ENCODE measurements at places on chromosomes 3 and 15. TPM values are rescaled to one million over a fixed set of nuclear protein-coding genes. Genes with fewer than 3 reads are reported as not detected.

- no peaks in the 10 kb centered on the region for H3K27me3 ChIP-seq
- no peaks in the 10 kb centered on the region for H3K36me3 ChIP-seq
- no peak overlapping the region for H3K4me3 ChIP-seq
- DNase-seq: no peak
- H3K27ac ChIP-seq: no peak overlapping the region
These were observed 69.5 kb upstream of the CMC1 start for GRCh38 chr3:28171962-28172361.

The DLL4 gene
- 28.4 TPM for total RNA-seq

The CD47 gene
- total RNA-seq: 96.7 TPM

The SSUH2 gene
- total RNA-seq: 0.78 TPM

The SLC28A2 gene
- not detected for total RNA-seq

DNA sequence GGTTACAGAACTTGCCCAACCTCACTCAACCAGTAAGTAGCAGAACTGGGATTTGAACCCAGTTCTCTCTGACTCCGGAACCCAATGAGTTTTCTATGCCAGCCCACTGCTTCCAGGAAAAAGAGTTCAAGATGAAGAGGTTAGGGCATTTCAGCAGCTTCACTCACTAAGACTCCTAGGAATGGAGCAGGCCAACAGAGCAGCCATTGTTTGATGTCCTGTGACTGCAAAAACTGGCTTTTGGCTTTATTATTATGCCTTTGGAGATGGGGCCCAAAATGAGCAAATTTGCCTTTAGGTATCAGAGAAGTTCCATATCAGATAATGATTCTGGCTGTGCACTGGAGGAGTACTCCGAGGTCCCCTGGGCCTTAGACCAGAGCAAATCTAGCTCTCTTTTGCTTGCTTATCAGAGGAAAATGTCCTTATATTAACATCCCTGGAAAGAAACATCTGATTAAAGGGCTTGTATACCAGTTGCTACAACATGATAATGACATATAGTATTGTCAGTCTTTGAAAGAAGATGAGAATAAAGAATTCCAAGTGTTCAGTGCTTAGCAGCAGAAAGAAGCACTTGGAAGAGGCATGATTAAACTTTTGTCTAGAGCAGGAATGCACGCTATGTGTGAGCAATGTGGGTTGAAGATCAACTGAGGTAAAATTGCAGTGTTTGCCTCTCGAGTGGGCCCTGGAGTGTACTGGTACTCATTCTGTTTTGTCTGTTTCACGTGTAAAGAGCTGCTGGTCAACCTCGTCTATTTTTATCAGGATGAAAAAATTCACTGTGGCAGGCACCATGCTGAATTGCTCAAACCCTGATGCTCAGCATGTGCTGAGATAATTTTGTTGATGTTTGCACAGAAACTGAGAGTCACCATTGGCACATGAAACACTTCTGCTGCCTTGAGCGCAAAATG, 21.8 kb upstream of the KLHL24 start:
- H3K27me3 ChIP-seq: no peaks in the 10 kb centered on the region
- H3K36me3 ChIP-seq: no peaks in the 10 kb centered on the region
- no peak overlapping the region for H3K4me3 ChIP-seq
- no peaks in the 10 kb centered on the region for H3K4me1 ChIP-seq
- H3K27ac ChIP-seq: no peak overlapping the region

The NR2E3 gene
- total RNA-seq: 0.72 TPM

- H3K4me1 ChIP-seq: no peaks in the 10 kb centered on the region
- no peak overlapping the region for H3K4me3 ChIP-seq
- no peak overlapping the region for H3K27ac ChIP-seq
- DNase-seq: no peak
These were observed 253.9 kb upstream of the LYSMD4 start for GRCh38 chr15:99987119-99987506.

- H3K4me3 ChIP-seq: peak overlapping the region; percentile 43
- peaks cover 4% of the 10 kb centered on the region for H3K4me1 ChIP-seq
- peak overlapping the region; percentile 10 for H3K27ac ChIP-seq
- DNase-seq: peak; percentile 67
- no peaks in the 10 kb centered on the region for H3K27me3 ChIP-seq
- H3K36me3 ChIP-seq: no peaks in the 10 kb centered on the region
These were observed 656 bp downstream of the SLMAP start for GRCh38 chr3:57756528-57757401.

DNA sequence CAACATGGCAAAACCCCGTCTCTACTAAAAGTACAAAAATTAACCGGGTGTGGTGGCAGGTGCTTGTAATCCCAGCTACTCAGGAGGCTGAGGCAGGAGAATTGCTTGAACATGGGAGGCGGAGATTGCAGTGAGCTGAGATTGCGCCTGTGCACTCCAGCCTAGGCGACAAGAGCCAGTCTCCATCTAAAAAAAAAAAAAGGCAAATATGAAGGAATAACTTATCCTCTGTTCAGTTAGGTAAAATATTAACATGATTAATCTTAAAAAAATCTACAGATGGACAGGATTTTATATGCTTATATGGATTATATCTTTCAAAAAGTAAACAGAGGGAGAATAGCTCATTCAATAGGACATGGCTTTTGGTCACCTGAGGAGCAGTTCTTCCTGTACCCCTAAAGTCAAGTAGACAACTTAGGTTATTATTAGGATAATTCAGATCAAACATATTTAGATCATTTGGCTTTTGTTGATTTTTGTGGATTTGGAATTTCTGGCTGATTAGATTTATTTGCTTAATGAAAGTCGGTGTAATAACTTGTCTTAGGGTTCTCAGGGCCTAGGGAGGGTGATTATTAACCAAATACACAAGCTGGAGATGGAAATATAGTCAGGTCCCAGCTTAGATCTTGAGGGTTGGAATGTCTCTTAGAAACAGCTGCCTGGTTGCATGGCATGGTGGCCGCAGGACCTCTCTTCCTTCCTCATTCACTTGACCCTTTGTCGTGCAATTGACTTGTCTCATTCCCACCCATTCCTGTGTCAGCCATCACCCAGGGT, 82.1 kb upstream of the ONECUT1 start:
- H3K4me1 ChIP-seq: no peaks in the 10 kb centered on the region
- no peaks in the 10 kb centered on the region for H3K36me3 ChIP-seq
- no peaks in the 10 kb centered on the region for H3K27me3 ChIP-seq
- H3K27ac ChIP-seq: no peak overlapping the region
- no peak overlapping the region for H3K4me3 ChIP-seq

The ISL2 gene
- not detected for total RNA-seq

DNA sequence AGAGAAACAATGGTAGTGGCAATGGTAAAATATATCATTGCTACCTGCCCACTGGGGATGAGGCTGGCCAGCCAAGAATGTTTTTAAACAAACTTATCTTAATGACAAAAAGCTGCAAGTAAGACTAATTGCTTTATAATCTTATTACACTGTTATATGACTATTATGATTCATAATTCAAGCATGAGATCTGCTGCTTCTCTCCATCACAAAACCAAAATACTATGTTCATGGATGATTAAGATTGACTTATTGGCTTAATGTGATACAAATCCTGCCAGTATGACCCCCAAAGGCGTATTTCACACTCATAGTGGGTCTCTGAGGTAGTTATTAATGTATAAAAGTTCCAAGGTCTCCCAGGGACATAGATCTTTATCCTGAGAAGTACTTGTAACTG, 52.6 kb downstream of the FBN1 start:
- no peak overlapping the region for H3K4me3 ChIP-seq
- H3K27me3 ChIP-seq: no peaks in the 10 kb centered on the region
- H3K4me1 ChIP-seq: no peaks in the 10 kb centered on the region
- H3K27ac ChIP-seq: no peak overlapping the region

DNA sequence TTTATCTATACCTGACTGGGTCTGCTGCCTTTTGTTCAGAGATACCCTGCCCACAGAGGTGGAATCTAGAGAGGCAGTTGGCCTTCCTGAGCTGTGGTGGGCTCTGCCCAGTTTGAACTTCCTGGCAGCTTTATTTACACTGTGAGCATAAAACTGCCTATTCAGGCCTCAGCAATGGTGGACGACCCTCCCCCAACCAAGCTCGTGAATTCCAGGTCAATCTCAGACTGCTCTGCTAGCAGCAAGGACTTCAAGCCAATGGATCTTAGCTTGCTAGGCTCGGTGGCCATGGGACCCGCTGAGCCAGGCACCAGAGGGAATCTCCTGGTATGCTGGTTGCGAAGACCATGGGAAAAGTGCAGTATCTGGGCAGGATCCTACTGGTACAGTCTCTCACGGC, 270.2 kb downstream of the CADM2 start:
- DNase-seq: peak; percentile 13
- no peak overlapping the region for H3K27ac ChIP-seq
- H3K4me1 ChIP-seq: no peaks in the 10 kb centered on the region
- H3K36me3 ChIP-seq: no peaks in the 10 kb centered on the region

GRCh38 chr15:85772668-85773067, 22.1 kb downstream of the KLHL25 start:
- no peaks in the 10 kb centered on the region for H3K27me3 ChIP-seq
- H3K4me1 ChIP-seq: no peaks in the 10 kb centered on the region
- H3K27ac ChIP-seq: no peak overlapping the region
- no peak overlapping the region for H3K4me3 ChIP-seq
- DNase-seq: no peak

The C3orf20 gene
- 0.16 TPM for total RNA-seq

DNA sequence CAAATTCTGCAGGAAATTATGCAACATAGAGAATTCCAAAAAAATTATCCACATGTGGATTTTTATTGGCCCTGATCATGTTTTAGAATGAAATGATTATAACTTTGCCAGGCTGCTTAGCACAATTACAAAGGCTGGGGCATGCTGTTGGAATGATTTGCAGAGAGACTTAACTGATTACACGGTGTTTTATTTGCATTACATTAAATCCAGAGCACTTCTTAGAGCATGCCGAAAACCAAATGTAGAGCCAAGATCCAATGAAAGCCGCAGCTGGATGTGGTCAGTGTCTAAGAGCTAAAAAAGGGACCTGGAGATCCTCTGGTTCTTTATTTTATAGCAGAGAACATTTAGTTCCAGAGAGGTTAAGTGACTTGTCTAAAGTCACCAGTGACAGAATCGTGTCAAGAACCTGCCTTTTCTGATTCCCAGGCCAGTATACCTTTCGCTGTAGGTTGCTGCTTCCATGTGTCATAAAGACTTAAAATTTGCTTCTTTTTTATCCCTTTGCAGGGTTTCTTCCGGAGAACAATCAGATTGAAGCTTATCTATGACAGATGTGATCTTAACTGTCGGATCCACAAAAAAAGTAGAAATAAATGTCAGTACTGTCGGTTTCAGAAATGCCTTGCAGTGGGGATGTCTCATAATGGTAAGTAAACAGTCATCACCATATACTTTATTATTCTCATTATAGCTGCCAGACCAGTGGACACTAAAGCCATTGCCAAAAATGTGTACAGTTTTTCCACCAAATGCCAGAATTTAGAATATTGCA, 92.0 kb upstream of the TSEN2 start:
- no peak overlapping the region for H3K4me3 ChIP-seq
- H3K36me3 ChIP-seq: no peaks in the 10 kb centered on the region
- DNase-seq: no peak
- no peaks in the 10 kb centered on the region for H3K4me1 ChIP-seq

The PLSCR5 gene
- total RNA-seq: not detected

DNA sequence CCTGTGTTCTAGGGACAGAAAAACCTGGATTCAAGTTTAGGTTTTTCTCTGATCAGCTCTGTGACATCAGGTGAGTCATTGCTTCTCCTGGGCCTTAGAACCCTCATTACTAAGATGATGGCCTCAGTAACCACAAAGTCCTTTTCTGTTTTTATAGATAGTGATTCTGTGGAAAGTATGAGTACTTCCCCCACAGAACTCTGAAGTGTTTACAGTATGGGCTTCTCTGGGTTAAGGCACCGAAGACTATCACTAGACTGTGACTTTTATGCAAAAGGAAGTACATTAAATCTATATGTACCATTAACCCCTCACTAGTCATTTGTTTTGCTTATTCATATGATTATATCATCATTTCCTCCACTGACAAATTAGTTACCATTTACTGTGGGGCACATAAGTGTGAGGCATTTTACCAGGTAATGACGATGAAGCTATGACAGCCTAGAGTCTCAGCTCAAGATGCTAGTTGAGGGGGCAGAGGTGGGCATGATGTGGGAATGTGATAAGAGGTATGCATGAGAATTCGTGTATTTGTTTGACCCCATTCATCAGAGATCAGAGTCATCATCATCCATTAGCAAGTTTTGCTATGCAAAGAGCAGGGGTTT, 15.0 kb upstream of the RORA start:
- no peaks in the 10 kb centered on the region for H3K36me3 ChIP-seq
- DNase-seq: no peak
- peaks cover 3% of the 10 kb centered on the region for H3K27me3 ChIP-seq
- H3K4me1 ChIP-seq: no peaks in the 10 kb centered on the region

DNA sequence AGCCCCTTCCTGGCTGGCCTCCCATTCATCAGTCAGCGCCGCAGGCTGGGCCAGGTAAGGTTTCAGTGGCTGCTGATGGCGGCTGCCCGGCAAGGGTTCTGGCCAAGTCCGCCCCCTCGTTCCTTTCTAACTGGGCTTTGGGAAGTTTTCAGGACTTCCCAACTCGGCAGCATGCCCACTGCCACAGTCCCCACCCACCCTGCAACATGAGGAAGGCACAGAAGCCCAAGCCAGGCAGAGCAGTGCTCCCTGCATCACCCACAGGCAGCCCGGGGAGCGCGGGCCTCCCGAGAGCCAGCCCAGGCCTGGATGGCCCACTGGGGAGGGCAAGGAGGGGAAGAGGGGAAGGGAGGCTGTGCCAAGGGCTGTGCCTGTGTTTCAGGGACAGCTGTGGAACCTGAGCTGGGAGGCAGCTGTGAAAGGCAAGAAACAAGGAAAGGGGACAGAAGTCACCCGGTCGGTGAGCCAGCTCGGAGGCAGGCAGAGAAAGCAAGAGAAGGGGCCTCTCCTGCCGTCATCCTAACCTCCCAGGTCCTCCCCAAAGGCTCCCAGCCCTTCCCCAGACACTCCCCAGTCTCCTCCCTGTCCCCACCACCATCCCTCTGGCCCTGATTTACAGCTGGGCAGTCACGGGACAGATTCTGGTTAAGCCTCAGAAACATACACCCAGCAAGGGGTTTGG, 73.9 kb downstream of the CPN2 start:
- DNase-seq: peak; percentile 83
- no peaks in the 10 kb centered on the region for H3K36me3 ChIP-seq
- no peak overlapping the region for H3K4me3 ChIP-seq
- H3K4me1 ChIP-seq: peaks cover 6% of the 10 kb centered on the region
